ENCODE measurements at places on chromosomes 3 and 15.

DNA sequence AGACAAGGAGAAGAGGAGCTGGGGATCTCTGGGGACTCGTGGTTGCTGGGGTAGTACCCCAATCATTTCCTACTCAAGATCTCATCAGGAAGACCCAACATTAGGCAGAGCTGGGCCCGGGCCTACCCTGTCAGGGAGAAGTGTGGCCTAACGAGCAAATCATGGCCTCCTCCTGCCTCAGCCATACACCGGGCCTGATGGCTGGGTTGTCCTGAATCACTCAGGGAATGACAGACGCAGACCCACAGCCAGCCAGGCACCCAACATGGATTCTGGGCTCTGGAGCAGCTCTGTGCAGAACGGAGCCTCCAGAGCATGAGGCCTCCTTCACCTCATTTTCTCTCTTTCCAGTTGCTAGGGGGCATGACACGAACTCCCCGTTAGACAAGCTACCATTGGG is 19.7 kb downstream of the ITGA11 start:
- no peak for DNase-seq

GRCh38 chr3:11226042-11226370 is 46.2 kb upstream of the ATG7 start:
- no peak for DNase-seq

- no peak for DNase-seq
Observed at GRCh38 chr3:8802256-8802655, 32.8 kb upstream of the OXTR start.

- no peak for DNase-seq
Observed at GRCh38 chr3:15272426-15273196, 59.8 kb downstream of the SH3BP5 start.

DNA sequence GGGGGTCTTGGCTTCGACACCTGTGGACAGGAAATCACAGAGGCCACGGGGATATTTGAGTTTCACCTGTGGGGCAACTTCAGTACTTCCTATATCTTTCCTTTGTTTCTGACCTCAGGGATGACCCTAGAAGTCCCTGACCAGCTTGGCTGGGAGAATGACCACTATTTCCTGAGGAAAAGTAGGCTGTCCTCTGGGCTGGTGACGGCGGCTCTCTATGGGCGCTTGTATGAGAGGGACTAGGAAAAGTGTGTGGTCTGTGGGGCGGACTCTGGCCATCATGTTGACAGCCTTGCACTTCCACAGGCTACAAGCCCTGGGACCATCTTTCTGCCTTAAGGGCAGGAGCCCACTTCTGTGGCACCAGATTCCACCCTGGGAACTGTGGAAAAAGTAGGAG is 43.7 kb downstream of the BTD start:
- DNase-seq: no peak

DNA sequence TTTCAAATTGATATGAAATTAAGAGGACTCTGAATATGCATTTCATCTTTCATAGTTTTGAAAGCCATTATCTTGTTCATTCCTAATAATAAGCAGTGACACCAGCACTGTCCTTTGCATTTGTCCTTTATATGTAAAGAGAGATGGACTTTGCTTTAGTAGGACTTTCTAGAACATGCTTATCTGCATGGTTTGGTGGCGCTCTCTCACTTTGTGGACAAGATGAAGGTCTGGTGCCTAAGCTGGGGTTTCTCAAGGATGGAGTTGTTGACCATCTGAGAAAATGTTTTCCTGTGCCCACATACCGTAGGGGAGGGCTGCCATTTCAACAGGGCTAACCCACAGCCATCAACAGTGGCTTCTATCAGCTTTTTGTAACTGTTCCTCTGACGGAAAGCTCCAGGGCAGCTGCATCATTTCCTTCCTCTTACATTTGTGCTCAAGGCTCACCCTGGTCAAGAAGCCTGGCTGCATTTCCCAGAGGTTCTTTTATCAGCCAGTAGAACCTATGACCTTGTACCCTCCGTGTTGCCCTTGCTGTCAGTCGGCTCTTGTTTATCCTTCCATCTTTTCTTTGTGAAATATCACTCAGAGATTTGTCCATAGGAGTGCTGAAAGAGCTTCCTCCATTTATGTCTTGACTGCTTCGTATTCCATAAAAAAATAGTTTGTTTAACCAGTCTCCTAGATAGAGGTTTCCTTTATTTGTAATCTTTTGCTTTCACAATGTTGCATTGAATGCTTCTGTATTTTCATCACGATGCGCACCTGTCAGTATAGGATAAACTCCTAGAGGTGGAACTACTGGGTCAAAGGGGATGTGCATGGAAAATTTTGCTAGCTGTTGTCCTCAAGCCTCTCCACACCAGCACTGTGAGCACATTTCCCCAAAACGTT is 44.6 kb downstream of the ABHD2 start:
- DNase-seq: no peak

DNA sequence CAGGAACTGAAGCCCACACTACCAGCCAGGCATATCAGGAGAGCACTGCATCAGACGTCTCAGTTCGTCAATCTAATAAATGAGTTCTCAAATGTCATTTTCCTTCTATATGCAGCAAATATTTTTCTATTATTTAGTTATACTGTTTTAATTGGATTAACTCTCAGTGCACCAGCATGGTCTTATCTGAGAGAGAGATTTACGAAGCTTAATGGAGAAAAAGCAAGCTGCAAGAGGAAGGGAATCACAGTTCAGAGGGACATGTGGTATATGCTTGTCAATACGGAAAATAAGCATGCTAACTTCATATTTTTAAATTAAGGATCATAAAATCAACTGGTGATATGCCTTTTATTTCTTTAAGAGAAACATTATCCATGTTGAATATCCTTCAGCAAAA is 213.1 kb upstream of the NECTIN3 start:
- no peak for DNase-seq

DNA sequence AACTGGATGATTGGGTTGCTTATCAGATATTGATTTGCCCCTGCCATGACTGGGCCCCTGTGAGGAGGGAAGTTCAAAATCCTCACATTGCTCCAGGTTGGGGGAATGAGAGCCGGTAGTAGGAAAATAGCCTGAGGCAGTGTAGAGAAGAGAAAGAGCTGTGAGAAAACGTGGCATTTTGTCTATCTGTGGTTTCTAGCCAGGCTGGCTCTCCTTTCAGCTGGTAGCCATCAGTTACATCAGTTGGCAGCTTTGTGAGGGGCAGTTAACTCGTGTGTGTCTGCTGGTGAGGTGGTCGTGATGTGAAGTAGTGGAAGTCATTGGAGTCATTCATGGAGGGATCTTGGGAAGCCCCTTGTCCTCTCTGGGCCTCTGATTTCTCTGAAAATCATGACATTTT is 5.2 kb downstream of the ESYT3 start:
- DNase-seq: no peak

- no peak for DNase-seq
Observed at GRCh38 chr3:34225821-34226366, 427.5 kb downstream of the PDCD6IP start.

DNA sequence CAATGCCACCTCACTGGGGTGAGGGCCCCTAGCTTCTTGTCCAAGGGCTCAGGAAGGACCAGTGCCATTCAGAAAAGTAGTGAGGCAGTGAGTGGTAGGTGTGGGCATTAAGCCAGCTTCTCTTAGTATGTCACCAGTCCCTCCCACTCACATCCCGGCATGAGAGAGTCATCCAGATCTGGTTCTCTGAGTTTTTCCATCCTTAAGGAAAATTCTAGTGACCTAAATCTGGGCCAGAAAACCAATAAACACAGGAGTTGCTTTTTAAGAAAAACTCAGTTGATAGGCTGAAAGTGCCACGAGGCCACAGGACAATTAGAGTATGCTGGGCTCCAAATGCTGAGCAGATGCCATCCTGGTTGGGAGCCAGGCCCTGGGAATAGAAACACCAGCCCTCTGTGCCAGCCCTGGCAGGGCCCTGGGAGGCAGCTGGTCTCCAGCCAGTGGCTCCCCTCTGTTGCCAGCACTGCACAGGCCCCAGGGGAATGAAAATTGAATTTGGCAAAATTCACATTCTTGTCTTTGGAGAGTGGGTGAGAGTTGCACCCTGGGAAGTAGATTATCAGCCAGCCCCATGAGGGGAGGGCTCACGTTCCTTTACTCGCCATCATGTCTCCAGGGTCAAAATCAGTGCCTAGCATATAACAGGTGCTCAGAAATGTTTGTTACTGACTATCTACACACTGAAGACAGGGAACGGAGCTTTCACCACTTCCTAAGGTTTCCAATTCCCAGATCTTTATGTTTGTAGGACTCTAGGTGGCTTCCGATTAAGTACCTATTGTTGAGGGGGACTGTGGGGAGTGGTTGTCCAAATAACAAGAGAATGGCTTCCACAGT is 52.8 kb downstream of the FAM43A start:
- no peak for DNase-seq

DNA sequence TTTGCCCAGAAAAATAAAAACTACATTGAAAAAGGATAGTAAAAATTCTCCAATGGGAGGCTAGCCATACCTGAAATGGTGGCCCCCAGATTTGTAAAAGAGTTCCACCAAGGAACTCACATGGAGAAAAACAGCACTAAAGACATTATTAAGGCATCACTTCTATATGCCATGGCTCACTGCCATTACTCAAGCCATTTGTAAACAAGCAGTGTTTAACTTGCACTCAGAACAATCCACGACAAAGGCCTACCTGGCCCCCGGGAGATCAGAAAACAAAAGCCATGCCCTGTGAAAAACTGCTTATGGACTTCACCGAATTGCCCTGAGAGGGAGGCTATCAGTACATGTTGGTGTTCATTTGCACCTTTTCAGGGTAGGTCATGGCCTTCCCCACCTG is 19.6 kb downstream of the CCR8 start:
- no peak for DNase-seq

DNA sequence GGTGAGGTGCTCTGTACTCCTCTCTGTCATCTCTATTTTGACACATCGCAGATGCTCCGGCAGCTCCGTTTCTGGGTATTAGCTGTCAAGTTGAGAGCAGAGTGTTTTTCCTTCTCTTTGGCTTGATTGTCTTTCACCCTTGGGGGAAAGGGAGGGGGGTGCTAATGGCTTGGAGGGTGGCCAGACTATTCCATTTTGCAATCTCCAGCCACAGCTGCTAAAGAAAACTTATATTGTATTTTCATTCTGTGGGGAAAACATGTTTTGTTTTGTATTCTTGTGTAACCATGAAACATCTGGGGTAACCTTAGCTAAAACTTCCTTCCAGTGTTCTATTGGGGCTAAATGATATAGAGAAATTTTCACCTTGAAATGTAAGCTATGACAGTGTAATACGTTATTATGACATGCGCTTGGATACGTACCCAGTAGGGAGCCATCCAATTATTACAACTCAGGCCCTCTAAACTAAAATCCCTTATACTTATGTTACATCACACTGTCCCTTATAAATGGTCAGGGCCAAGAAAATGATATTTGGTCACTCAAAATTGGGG is 14.0 kb upstream of the LARP6 start:
- no peak for DNase-seq

GRCh38 chr15:40256638-40257235 is 17.9 kb downstream of the PAK6 start:
- DNase-seq: no peak

DNA sequence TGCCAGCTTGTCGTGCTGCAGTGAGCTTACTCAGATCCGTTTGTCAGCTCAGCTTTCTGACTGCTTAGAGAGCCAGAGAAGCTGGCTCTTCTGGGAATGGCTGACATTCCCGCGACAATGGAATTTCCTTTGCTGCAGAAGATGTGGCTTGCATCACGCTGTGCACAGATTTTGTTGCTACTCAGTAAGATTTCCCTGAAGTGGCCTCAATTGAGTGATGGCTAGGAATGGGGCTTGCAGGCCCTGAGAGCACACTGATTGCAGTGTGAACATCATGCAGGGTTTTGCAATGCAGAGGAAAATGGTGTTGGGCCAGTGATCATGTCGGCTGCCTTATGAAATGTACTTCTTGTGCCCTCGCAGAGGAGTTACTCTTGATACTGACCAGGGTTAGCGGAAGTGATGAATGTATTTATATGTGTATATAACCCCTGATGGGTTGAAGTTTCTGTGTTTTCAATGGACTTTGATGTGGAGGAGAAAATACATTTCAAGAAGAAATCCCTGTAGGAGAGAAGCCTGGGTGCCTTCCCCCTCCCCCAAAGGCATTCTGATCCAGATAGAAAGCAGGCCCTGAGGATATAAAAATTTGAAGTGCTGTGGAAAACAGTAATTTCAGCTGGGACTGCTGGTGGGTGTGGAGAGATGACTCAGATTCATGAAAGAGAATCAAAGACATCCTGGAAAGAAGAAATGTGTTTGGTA is 102.5 kb upstream of the PDZRN3 start:
- no peak for DNase-seq

GRCh38 chr3:98532709-98533571 is 1.2 kb downstream of the GPR15 start:
- DNase-seq: no peak

- DNase-seq: peak; percentile 91
Observed at GRCh38 chr15:65400760-65401610, 21.8 kb downstream of the IGDCC4 start.

DNA sequence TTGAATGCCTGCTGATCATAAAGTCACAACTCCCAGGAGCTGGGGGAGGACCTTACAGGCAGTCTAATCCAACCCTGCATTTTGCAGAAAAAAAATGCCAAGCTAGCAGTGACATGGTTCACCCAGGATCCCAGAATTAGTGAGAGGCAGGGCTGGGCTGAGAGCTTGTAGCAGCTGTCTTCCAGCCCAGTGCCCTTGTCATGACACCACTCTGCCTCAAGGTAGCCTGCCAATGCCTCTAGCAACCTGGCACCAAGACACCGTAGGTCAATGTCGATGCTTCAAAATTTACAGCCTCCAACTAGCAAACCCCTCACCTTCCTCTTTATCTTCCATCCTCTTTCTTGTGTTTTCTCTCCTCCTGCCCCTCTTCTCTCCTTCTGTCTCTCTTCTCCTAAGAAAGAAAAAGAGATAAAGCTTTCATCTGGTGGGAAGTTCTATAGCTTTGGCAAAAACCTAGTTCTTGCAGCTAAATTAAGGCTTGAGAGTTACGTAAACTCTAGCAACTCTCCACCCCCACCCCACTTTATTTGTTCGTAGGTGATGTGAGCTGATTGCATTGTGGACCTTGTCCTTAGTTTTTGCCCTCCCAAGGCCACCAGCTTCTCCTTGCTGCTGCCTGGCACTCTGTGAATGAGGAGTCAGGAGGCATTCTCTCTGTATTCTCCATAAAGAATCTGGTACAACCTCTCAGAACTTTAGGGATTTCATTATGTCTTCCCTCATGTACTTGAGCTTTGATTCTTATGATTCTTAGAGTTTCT is 18.3 kb upstream of the BFSP2 start:
- DNase-seq: no peak

- no peak for DNase-seq
Observed at GRCh38 chr3:13235897-13236296, 162.7 kb upstream of the IQSEC1 start.

DNA sequence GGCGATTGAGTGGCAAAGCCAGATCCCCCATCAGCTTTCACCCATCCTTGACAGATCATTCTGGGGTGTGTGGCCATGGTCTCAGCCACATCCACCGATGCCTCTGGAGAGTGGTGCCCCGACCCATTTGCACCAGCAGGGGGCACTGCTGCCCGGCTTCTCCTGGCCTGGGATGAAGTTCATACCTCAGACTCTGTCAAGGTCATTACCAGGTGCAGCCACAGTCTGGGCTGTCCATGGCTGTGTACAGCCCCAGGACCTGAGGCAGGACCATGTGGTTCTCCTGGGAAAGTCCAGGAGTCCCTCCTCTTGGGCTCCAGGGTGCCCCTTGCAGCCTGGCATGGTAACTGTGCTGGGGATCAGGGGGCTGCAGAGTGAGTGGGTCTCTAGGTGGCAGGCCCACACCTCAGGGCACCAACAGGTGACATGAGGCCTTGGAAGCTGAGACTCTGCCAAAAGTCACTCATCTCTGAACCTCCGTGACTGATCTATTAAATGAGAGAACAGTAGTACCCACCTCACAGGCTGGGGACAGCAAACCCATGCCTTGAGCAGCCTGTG is 67.2 kb downstream of the CACNA2D2 start:
- peak; percentile 85 for DNase-seq

- no peak for DNase-seq
Observed at GRCh38 chr15:65835447-65835846, 33.8 kb upstream of the RAB11A start.

Measured in HEK293T (cell line).